ENCODE measurements at places on chromosomes 7 and 10.
A peak's percentile ranks its signal among the peaks of the same experiment; 100 is the strongest.

GRCh38 chr10:74910976-74911350 is 84.6 kb downstream of the KAT6B start:
- no peaks in the 10 kb centered on the region for H3K36me3 ChIP-seq
- no peak overlapping the region for H3K27ac ChIP-seq
- H3K27me3 ChIP-seq: no peaks in the 10 kb centered on the region

DNA sequence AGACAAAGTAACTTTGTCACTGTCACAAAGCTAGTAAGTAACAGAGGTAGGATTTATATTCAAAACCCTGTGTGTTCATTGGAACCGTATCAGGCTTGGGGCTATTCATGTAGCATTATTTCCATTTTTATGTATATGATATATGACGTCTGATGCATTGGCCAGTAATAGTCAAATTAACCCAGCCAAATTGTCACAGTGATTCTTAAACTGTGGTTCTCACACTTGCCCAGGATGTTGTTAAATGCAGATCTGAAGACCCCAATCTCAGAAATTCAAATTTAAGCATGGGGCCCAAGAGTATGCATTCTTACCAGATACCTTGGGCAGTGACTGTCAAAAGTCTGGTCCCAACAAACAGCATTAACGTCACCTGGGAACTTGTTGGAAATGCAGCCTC is 63.9 kb downstream of the C1GALT1 start:
- H3K4me3 ChIP-seq: no peak overlapping the region
- H3K4me1 ChIP-seq: peaks cover 29% of the 10 kb centered on the region
- no peak overlapping the region for H3K27ac ChIP-seq

- no peaks in the 10 kb centered on the region for H3K27me3 ChIP-seq
- H3K27ac ChIP-seq: no peak overlapping the region
- H3K4me3 ChIP-seq: no peak overlapping the region
- no peak for DNase-seq
- peaks cover 4% of the 10 kb centered on the region for H3K4me1 ChIP-seq
Measured at GRCh38 chr10:124288486-124288885, 130.2 kb downstream of the OAT start.

- H3K4me1 ChIP-seq: peaks cover 7% of the 10 kb centered on the region
- H3K27me3 ChIP-seq: peaks cover 40% of the 10 kb centered on the region
- H3K4me3 ChIP-seq: no peak overlapping the region
- no peaks in the 10 kb centered on the region for H3K36me3 ChIP-seq
Measured at GRCh38 chr10:86337121-86337601, 29.4 kb downstream of the GRID1 start.

- H3K4me3 ChIP-seq: no peak overlapping the region
- H3K27ac ChIP-seq: no peak overlapping the region
- H3K36me3 ChIP-seq: no peaks in the 10 kb centered on the region
- DNase-seq: no peak
- no peaks in the 10 kb centered on the region for H3K27me3 ChIP-seq
Measured at GRCh38 chr7:33425929-33426678, 296.7 kb downstream of the BBS9 start.

- no peaks in the 10 kb centered on the region for H3K4me1 ChIP-seq
- H3K36me3 ChIP-seq: peaks cover 6% of the 10 kb centered on the region
- DNase-seq: no peak
- H3K4me3 ChIP-seq: no peak overlapping the region
Measured at GRCh38 chr7:98703916-98704315, 86.8 kb downstream of the NPTX2 start.

DNA sequence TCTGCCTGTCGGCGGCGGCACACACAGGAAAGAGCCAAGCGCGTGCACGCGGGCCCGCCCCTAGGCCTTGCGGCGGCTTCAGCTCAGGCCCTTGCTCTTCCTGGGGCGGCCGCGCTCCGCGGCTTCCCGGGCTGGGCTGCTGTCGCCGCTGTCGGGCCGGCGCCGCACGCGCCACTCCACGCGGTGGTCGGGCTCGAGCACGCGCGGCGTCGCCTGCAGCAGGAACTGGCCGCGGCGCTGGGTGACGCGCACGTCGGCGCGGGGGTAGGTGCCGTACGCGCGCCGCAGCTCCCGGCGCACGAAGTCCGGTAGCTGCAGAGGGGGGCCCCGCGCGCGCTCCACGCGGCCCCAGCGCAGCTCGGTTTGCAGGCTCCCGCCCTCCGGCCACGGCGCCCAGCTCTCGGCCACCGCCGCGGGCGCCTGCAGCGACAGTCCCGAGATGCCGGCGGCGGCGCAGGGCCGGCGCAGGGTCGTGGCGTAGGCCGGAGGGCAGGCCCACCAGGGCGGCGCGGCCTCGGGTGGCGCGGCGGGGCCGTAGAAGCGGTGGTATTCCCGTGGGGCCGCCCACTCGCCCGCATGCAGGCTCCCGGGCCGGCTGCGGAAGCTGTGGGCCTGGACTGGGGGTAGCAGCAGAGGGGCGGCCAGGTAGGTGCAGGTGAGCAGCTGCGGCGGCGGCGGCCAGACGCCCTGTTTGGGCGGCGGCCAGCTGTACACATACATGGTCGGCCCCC is 804 bp downstream of the C10orf95 start:
- no peaks in the 10 kb centered on the region for H3K36me3 ChIP-seq
- DNase-seq: peak; percentile 92
- H3K27ac ChIP-seq: peak overlapping the region; percentile 97

- H3K27me3 ChIP-seq: no peaks in the 10 kb centered on the region
- no peaks in the 10 kb centered on the region for H3K4me1 ChIP-seq
- peak overlapping the region; percentile 15 for H3K27ac ChIP-seq
- no peak for DNase-seq
- H3K4me3 ChIP-seq: no peak overlapping the region
- peaks cover 14% of the 10 kb centered on the region for H3K36me3 ChIP-seq
Measured at GRCh38 chr7:75962607-75963380, 31.6 kb downstream of the TMEM120A start.

DNA sequence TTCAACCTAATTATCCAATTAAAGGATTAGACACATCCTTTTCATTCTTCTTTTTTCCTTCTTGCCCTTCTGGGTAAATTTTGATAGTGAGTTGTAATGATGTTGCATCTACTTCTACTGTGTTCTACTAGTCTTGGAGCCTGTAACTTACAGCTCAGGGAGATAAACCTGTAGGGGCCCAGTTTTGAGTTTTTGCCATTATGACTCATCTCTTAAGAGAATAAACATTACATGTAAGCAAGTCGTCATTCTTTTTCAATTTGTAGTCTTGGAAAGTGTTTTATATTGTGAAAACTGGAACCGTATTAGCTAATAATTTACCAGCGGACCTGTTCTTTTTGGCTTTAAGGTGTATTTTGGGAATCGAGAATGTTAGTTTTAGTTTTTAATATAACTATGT is 89.7 kb upstream of the RPA3 start:
- H3K27me3 ChIP-seq: no peaks in the 10 kb centered on the region
- no peaks in the 10 kb centered on the region for H3K36me3 ChIP-seq
- no peak for DNase-seq
- no peak overlapping the region for H3K4me3 ChIP-seq

Data from naive B cell (primary cell).